ENCODE measurements at places on chromosomes 5 and 9.

GRCh38 chr5:6372251-6373080, 5.9 kb downstream of the MED10 start:
- no peak for DNase-seq

GRCh38 chr9:33265211-33265865, 489 bp downstream of the CHMP5 start:
- peak; percentile 5 for DNase-seq

DNA sequence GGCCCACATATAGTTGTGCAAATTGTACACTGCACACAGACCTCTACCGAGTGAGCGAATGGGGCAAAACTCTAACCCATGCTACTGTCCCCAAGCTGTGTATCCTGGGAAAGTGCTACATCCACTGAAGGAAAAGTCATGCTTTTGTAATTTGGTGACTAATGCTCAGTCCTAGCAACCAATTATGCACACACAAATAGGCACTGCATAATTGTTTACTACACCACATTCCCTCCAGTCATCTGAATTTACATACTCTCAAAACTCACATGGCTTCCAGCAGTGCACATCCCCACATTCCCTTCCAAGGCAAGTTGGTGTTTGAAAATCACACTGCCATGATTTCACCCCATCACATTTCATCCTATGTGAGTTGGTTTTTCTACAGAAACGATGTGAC, 125.9 kb upstream of the OSMR start:
- DNase-seq: no peak

DNA sequence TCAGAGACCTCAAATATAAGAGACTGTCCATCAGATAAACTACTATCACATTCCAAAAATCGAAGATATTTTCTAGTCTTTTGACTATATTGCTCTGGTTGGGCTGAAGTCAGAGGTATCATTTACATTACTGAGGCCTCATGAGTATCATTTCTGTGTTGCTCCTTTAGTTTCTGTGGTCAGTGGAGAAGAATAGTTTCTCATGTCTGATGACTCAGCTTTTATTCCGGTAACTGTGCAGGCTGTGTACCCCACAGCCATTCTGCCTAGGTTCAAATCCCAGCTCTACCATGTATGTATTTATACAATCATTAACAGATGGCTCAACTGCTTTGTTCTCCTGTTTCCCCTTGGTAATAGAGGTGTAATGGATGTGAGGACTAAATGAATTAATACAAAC, 179.3 kb downstream of the ALDH1A1 start:
- DNase-seq: no peak

GRCh38 chr5:98206566-98206965, 566.9 kb upstream of the RGMB start:
- DNase-seq: no peak

GRCh38 chr5:2110934-2111462, 228.3 kb upstream of the IRX4 start:
- DNase-seq: no peak

DNA sequence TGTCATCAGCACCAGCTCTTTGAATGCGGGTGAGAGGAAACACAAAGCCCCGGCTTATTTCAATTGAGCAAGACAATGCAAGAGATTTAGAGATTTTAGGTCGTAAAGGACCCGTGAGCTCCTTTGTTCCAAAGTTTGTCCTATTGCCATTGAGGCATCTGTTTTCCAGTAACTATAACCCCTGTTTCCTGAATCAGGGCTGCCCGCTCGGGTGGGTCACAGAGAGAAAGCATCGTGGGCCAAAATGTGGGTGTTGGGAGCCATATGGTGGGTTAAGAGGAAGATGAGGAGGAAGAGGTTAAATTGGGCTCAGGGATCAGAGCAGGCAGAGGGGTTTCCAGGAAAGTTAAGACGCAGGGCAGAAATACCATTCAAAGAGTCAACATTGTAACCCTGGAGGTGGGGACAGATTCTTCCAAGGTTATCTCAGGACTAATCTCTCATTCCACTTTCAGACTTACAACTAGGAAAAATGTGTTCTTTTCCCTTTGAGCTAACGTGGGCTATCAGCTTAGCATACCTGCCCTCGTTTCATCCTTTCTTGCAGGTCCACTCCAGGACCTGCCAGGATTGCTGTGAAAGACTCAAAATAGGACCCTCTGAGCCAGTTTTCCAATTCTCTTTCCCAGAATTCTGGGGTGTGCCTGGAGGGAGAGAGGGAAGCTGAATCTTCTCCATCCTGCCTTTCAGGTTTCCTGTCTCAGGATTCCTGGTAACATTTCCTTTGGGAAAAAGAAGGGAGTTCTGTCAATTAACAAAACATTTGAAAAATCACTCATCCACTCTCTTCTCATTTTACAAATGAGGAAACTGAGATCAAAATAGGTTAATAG, 95.5 kb upstream of the TAF11L2 start:
- DNase-seq: no peak

DNA sequence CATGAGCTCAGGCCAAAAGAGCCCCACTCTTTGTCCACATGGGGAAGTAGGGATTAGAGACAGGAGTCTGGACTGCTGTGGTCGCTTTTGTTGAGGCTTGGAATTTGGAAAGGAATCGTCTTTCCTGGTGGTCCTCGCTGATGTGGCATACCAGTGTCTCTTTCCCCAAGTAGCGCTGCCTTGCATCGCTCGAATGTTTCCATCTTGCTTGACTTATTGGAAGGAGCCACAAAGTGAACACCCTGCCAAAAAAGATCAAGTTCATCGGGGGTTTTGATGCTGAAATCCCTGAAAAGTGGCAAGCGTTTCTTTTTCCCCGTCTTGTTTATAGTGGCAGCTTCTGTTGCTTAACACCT, 161.3 kb downstream of the MACROH2A1 start:
- no peak for DNase-seq

GRCh38 chr5:95900383-95900958, 61.2 kb downstream of the ELL2 start:
- peak; percentile 93 for DNase-seq

- no peak for DNase-seq
Measured at GRCh38 chr5:161283296-161283695, 263.2 kb downstream of the GABRB2 start.

GRCh38 chr5:113122053-113122452, 145.5 kb downstream of the DCP2 start:
- DNase-seq: no peak

GRCh38 chr9:111868475-111868874, 28.1 kb upstream of the UGCG start:
- DNase-seq: no peak

GRCh38 chr9:121498150-121498486, 1.5 kb downstream of the GGTA1 start:
- DNase-seq: peak; percentile 81

DNA sequence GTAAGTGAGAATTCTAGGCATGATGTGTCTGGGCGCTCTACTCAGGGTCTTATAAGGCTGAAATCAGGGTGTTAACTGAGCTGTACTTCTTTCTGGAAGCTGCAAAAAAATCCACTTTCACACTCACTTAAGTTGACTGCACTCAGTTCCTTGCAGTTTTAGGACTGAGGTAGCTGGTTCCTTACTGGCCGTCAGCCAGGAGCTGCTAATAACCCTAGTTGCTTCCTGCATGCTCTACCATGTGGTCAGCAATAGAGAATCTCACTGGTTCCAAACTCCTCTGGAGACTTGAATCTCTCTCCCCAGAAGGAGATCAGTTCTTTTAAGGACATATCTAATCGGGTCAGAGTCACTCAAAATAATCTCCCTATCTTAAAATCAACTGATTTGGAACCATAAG, 911.2 kb downstream of the EFNA5 start:
- DNase-seq: no peak

GRCh38 chr5:143304836-143305475, 98.5 kb downstream of the NR3C1 start:
- no peak for DNase-seq

DNA sequence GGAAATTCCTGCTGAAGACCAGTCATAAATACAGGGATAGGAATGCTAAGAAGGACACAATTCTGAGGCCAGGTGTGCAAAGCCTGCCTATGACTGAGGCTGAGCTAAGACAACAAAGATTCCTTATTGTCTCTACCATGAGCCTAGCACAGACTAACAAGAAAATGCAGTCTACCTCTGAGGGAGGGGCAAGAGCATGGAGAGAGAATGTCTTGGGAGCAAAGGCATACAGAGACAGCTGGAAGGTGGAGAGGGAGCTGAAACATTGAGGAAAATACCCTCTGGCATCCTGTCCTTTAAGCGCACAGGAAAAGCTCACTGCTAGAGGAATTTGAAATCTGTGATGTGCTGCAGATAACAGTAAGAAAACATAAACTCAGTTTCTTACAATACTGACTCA, 8.8 kb upstream of the C9orf40 start:
- no peak for DNase-seq

- no peak for DNase-seq
Measured at GRCh38 chr5:10401498-10401897, 40.2 kb upstream of the ROPN1L start.

DNA sequence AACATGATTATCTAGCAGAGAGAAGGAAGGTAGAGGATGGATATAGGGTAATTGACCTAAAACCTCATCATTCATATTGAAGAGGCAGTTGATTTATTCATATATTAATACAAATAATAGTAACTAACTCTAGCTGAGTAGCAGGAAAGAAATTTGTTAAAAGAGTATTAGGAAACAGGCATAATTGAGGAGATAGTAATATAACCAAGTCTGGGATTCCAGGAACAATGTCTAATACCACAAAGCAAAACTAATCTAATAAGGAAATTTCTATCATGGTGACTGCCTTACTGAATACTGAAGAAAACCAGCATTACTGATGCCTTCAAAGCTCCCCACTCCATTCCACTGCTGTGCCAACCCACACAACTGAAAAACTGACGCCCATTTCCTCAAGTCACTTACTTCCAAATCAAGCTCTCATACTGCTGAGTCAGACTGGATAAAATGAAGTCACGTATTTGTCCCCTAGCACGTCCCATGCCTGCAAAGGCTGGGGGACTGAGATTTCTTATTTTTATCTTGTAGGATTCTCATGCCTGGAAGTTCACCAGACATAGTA, 153.9 kb downstream of the SMC2 start:
- DNase-seq: no peak

DNA sequence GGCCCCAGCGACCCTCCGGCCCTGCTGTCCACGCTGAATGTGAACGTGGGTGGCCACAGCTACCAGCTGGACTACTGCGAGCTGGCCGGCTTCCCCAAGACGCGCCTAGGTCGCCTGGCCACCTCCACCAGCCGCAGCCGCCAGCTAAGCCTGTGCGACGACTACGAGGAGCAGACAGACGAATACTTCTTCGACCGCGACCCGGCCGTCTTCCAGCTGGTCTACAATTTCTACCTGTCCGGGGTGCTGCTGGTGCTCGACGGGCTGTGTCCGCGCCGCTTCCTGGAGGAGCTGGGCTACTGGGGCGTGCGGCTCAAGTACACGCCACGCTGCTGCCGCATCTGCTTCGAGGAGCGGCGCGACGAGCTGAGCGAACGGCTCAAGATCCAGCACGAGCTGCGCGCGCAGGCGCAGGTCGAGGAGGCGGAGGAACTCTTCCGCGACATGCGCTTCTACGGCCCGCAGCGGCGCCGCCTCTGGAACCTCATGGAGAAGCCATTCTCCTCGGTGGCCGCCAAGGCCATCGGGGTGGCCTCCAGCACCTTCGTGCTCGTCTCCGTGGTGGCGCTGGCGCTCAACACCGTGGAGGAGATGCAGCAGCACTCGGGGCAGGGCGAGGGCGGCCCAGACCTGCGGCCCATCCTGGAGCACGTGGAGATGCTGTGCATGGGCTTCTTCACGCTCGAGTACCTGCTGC, 839 bp downstream of the KCNV2 start:
- DNase-seq: no peak

GRCh38 chr5:41842777-41843176, 27.4 kb downstream of the OXCT1 start:
- DNase-seq: no peak
